H4 (cell line): ENCODE measurements at places on chromosomes 6 and 20. TPM values are rescaled to one million over a fixed set of nuclear protein-coding genes. Genes with fewer than 3 reads are reported as not detected.

GRCh38 chr6:152296648-152297376, 340.4 kb downstream of the SYNE1 start:
- DNase-seq: no peak

GINM1 gene
- 19.9 and 27.6 TPM in 2 replicates for total RNA-seq

- no peak for DNase-seq
Measured at GRCh38 chr20:43357352-43357751, 100.3 kb upstream of the SRSF6 start.

- DNase-seq: no peak
Measured at GRCh38 chr20:7264137-7264536, 496.7 kb downstream of the BMP2 start.

GRCh38 chr6:1599469-1599868, 10.2 kb upstream of the FOXC1 start:
- DNase-seq: no peak

DNA sequence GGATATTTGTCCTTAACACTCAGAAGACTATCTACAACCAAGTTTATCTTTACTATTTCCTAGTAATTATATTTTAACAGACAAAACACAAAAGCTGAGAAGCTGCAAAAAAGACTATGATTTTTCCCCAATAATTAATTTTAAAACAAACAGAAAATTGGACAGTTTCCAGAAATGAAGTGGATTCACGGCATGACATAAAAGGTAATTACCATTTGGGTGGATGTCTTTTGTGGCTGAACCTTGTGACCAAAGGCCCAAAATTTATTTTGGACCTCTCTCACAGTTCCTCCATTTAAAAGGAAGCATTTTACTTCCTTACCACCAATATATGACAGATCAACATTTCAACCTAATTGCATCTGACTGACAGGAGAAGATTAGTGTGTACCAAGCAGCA, 90.2 kb downstream of the GMDS start:
- no peak for DNase-seq

DNA sequence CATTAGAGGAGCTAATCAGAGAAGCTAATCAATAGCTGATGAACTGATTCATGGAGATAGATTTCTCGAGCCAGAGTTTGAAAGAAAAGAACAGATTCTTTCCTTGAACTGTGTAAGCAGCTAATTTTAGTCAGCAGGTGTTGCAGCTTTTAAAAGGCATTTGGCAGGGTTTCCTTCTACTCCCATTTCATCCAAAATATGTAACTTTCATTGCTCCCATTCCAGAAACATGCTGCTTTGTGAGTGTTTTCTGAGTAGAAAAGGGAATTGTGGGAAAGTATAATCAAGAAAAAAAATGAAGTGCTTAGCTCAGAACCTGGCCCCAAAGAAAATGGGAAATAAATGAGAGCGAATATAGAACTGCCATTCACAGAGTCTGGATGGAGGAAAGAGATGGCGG, 20.8 kb downstream of the SLC35F1 start:
- no peak for DNase-seq

DNA sequence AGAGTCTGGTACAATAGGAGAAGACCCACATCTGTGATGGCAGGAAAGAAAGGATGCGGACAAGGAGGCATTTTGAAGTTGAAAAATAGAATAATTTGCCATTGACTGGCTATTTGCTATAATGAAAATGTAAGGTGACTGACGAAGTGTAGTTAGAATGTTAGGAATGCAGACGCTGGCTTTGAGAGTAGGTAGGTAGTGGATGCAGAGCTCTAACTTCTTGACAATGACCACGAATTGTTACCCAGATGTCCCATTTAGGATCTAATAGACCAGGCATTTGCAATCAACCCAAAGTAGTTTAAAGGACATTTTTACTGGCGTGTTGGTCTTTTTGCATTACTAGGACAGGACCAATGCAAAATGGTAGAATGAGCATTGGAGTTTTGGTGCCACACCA, 14.2 kb downstream of the MLIP start:
- no peak for DNase-seq

GSTA2 gene
- 0.37 TPM in 1 of 2 replicates, not detected in the other for total RNA-seq

DNA sequence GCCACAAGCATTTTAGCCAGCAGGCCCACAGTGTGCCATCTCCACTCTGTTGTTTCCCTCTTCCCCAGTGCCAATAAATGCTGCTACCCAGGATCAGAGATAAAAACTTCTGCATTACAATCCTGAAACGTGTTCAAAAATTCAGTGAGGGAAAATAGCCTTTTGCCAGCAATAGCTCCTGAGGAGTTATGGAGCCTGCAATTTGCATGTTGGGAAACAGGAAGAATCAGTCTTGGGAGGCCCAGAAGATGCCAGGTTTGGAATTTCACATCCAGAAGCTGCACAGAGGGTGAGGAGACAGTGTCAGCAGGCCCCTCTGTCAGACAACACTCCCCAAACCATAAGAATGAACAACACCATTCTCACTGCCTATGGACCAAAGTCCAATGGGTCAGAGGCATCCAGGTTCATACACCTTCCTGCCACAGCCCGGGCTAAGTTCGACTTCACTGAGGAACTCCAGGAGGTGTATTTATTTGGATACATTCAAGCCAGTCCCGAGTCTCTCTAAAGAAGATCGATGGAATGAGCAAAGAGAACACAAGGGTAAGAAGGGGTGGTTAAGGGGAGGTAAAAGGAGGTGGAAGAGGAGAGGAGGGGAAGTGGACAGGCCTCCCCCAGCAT, 20.8 kb downstream of the RRBP1 start:
- DNase-seq: no peak

GRCh38 chr6:71420095-71420692, 131.6 kb downstream of the OGFRL1 start:
- DNase-seq: no peak

WASF1 gene
- 12.9 and 15.1 TPM in 2 replicates for total RNA-seq

SAMHD1 gene
- total RNA-seq: 23.9 and 24.4 TPM in 2 replicates

DNA sequence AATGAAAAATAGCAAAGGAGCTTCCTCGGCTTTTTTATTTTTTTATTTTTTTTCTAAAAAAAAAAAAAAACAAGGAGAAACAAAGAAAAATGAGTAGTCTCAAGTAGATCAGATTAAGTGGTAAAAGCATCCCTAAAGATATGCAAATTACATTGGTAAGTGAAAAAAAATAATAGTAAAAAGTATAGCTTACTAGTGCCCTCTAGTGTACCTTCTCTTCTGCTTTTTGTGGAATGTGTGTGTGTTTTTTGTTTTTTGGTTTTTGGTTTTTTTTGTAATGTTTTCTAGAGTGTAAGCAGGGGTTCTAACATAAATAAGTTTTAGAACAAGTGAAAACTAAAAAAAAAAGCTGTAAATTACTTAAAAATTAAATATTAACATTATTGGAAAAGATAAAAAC, 1062.0 kb downstream of the HACE1 start:
- peak; percentile 14 for DNase-seq

CFAP206 gene
- 0.97 and 1.6 TPM in 2 replicates for total RNA-seq

- peak; percentile 23 for DNase-seq
Measured at GRCh38 chr6:17093686-17094085, 8.2 kb upstream of the STMND1 start.

FAM184A gene
- 1.4 and 2.1 TPM in 2 replicates for total RNA-seq

- DNase-seq: no peak
Measured at GRCh38 chr6:72672906-72673305, 51.0 kb downstream of the KCNQ5 start.

DCDC2 gene
- 0.02 TPM in 1 of 2 replicates, not detected in the other for total RNA-seq

MCHR2 gene
- not detected in 2 replicates for total RNA-seq

DNA sequence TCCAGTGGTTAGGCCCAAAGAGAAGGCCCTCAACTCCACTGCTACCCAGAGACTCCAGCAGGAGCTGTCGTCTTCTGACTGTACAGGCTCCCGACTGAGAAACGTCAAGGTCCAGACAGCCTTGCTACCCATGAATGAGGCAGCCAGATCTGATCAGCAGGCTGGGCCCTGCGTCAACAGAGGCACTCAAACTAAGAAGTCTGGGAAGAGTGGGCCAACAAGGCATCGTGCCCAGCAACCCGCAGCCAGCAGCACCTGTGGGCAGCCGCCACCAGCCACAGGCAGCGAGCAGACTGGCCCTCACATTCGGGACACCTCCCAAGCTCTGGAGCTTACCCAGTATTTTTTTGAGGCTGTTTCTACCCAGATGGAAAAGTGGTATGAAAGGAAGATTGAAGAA, 8.1 kb downstream of the LYRM2 start:
- DNase-seq: no peak

FAM110A gene
- total RNA-seq: 2.3 and 6.7 TPM in 2 replicates

GRCh38 chr20:46826343-46826984, 68.2 kb upstream of the EYA2 start:
- DNase-seq: no peak

DNA sequence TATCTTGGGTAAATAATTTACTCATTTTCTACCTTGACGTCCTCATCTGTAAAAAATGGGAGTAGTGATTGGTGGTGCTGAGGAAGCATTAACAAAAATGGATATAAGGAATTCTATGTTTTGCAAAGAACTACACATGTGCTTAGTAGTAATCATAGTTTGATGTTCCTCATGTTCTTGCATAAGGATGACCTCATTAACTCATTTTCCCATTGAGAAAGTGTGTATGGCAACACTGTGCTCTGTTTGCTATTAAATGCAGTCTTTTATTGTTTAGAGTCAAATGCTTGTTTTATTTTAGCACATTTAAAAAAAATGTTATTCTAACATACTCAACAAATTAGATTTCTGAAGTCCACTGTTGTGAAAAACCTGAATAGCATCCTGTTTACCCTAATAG, 211.2 kb upstream of the RSPO3 start:
- no peak for DNase-seq

DNA sequence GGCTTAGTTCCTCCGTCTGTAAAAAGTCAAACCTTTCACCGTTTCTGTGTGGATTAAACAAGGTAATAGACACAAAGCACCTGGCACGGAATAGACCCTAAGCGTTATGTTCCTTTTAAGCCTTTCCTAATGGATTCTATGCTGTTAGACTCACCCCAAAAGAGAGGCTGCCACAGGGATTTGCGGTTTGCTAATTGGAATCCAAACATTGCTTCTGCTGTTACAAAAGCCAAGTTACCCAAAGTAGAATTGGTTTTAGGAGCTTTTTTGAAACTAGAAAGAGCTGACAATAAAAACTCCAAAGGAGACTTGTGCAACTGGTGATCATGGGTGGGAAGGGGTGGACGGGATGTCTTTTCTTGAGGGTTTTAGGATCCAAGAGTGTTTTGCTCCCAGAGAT, 178.0 kb downstream of the BMP7 start:
- DNase-seq: no peak

GRCh38 chr6:39269961-39270360, 40.7 kb upstream of the KCNK5 start:
- DNase-seq: no peak

DNA sequence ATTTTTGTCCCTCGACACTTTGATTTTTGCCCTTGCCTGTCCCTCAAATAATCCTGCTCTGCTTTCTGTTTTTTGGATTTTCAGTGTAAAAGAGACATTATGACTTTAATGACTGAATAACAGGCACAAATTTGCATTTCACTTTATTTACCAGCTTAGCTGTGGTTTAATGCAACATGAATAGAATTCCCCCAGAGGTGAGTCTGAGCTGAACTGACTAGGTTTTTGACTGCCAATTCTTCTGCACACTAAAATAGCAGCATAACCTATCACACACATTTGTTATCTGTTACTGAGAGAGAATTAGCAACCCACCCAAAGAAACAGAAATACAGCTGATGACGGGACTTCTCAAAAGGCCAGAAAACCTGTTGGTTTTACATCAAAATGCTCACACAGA, 3.9 kb upstream of the RBM24 start:
- no peak for DNase-seq

LAMA5 gene
- 4.4 and 4.5 TPM in 2 replicates for total RNA-seq

- DNase-seq: no peak
Measured at GRCh38 chr6:154930451-154930851, 64.7 kb upstream of the TIAM2 start.

GRCh38 chr6:10904015-10904414, 17.2 kb downstream of the SYCP2L start:
- DNase-seq: no peak

GPR6 gene
- not detected in 2 replicates for total RNA-seq

DNA sequence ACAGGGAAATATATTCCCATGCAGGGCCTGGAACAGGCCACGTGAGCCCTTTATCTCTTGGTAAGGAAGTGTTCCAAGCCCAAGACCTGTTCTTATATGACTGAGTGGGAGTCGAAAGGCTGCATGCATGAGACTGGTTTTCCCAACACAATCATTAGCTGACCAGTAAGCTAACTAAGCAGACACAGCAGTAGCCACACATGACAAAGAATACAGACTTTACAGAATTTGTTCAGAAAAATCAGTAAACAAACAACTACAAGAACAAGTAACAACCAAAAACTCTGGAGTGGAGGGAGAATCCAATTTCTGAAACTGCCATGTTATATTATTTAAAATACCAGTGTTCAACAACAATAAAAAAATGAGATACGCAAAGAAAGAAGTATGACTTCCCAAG, 16.7 kb downstream of the BPIFA1 start:
- no peak for DNase-seq
